ENCODE measurements at places on chromosomes 3 and 15.

DNA sequence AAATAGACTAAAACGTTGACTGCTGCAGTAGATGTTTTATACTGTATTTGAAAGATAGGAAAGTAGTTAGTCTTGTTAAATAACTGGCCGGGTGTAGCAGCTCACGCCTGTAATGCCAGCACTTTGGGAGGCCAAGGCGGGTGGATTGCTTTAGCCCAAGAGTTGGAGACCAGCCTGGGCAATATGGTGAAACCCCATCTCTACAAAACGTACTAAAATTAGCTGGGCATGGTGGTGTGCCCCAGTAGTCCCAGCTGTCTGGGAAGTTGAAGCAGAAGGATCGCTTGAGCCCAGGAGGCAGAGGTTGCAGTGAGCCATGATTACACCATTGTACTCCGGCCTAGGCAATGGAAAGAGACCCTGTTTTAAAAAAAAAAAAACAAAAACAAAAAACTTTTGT is 60.5 kb upstream of the ULK4 start:
- DNase-seq: no peak

GRCh38 chr15:83776986-83777385 is 123.1 kb downstream of the ADAMTSL3 start:
- no peak for DNase-seq

GRCh38 chr3:32414522-32415202 is 23.0 kb downstream of the CMTM7 start:
- DNase-seq: no peak

- DNase-seq: no peak
Measured at GRCh38 chr15:65328506-65329287, 24.2 kb downstream of the RNU5B-1 start.

GRCh38 chr3:140499114-140499757 is 178.6 kb upstream of the TRIM42 start:
- DNase-seq: no peak

DNA sequence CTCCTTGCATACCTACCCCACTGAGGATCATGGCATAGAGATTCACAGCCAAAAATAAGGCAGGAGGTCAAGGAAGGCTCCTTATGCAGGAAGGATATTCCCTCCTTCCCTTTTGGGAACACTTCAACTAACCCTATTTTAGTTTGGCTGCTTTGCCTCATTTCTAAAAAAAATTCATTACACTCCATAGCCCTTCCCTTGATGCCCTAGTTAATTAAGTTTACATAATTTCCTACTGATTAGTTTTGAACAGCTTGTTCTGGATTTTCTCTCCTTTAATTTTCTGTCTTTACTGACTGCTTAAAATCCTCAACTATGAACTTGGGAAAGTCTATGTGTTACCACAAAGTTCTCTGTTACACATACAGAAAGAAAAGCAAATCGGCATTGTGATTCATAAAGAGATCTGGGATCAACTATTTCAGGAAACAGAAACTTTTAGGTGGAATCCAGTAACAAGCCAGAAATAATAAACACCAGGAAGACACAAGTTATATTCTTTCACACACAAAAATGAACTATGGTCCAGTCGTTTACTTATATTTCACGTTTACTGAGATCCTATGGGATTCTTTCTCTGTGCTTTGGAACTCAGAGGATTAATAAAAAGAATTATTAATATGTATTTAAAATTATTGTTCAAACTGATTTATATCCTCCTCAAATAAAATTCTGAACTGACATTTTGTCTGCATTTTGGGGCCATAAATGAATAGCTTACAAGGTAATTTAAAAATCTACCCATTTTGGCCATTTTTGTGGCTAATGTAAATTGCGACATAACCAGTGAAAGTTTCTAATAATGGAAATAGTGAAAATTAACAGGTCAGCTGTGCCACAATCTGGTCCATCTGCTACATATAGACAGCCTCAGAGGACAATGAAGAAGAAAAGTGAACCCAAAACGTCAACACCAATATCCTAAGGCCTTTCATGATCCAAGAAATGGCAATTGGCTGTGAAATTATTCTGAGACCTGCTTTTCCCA is 113.8 kb downstream of the FRMD5 start:
- DNase-seq: no peak

DNA sequence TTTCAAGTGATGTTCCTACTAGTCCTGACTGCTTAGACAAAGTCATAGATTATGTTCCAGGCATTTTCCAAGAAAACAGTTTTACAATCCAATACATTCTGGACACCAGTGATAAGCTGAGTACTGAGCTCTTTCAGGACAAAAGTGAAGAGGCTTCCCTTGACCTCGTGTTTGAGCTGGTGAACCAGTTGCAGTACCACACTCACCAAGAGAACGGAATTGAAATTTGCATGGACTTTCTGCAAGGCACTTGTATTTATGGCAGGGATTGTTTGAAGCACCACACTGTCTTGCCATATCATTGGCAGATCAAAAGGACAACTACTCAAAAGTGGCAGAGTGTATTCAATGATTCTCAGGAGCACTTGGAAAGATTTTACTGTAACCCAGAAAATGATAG is 3.8 kb downstream of the TIPARP start:
- DNase-seq: no peak

- DNase-seq: no peak
Measured at GRCh38 chr3:123791898-123792297, 92.2 kb downstream of the MYLK start.

- DNase-seq: no peak
Measured at GRCh38 chr3:97353176-97353575, 411.4 kb upstream of the ARL6 start.

DNA sequence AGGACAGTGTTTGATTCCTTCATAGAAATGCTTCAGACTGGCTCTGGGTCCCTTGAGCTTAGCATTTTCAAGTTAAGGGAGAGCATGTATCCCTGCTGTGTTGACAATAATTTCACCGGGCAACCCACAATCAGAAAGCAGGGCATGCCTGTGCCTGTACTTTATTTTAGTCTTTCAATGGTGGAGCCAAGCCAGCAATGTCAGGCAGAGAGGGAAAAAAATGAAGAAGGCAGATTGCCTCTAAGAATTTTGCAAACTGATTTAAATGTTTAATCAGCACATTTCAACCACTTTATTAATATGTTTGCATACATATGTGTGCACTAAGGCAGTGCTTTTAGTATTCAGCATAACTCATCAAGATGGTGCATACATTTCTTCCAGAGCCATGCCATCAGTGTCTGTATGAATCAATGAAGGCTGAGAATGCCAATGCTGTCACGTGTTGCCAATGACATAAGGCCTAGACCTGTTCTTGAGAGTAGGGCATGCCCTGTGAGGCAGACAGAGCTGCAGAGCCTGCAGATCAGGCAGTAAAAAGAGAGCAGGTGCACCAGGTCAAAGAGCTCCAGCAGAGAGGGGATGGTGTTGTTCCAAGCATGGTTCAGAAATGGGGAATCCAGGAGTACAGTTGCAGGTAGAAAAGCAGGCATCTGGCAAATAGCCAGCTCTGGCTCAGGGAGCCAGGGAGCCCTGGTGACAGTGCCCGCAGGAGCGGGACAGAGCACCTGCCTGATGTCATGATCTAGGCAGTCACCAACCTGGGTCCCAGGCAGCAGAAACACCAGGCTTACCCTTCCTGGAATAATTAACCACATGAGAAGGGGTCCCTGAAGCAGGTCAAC is 508.5 kb downstream of the GABRG3 start:
- no peak for DNase-seq

DNA sequence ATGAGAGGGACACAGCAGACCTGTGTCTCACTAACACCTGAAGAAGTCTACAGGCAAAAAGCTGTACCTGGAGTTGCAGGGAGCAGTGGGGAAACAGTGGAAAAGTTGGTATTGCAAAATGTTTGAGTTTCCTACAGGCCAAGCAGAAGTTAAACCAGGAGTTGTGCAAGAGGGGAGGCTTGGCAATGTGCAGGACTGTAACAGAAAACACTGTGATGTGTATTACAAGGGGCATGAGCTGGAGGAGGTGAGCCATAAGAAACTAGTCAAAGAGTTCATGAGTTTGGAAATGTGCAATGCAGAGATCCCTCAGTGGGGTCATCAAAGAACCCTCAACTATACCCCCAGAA is 47.1 kb upstream of the SERPINI2 start:
- no peak for DNase-seq

DNA sequence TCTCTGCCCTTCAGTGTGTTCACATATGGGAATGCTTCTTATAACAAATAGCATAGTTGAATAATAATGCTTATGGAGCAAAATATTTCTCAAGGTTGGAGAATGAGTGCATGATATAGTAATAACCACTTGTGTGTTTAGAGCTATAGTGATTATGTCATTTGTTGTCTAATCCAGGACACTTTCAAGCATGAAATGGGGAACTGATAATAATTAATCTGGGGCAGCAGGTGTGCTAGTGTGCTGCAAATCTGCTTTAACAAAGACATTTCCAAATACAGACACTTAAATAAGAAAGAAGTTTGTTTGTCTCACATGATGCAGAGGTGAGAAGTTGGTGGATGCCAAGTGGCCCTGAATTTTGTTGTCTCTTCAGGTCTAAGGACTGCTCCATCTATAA is 579.3 kb upstream of the GRM7 start:
- DNase-seq: no peak

- no peak for DNase-seq
Measured at GRCh38 chr15:62758126-62758951, 284.2 kb upstream of the TPM1 start.

GRCh38 chr3:60017631-60018030 is 967.8 kb upstream of the CFAP20DC start:
- DNase-seq: no peak

DNA sequence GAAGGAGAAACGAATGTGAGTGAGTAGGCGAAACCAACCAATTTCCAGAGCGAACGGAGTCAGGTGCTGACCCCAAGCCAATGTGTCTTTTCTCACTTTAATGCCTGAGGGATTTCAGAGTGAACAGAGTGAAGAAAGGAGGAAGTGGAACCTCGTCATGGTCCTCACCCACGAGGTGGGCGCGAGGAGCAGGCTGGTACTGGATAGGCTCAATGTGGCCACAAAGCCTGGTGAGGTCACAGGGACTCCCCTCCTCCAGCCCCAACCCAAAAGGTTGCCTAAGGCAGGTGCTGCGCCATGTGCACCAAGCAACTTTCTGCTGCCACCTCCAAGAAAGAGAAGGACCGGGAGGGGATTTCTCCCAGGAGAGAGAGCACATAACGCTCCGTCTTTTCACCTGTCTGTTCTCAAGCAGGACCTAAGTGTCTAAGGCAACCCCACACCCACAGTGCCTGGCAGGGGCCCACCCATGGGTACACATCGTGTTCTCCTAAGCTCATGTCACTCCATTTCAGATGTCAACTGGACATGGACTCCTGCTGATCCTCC is 3.8 kb downstream of the NRROS start:
- DNase-seq: no peak

GRCh38 chr3:114741066-114741465 is 406.0 kb downstream of the ZBTB20 start:
- no peak for DNase-seq

DNA sequence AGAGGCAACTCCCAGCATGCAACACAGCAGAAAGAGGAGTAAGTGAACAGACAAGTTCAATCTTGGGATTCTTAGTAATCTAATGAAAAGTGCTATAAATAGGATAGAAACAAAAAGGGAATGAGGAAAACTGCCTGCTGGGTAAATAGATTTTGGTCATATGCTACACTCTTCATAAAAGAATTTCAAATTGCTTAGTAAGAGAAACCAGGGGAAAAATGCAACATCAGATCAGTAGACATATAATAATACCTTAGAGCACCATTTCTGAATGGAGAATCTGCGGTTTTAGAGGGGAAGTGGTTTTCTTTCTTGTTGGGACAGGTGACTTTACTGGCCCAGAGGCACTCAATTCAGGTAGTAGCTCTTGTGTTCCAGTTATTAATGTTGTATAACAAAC is 13.4 kb upstream of the TBC1D5 start:
- no peak for DNase-seq

GRCh38 chr15:77295446-77295845 is 124.5 kb downstream of the PEAK1 start:
- no peak for DNase-seq

DNA sequence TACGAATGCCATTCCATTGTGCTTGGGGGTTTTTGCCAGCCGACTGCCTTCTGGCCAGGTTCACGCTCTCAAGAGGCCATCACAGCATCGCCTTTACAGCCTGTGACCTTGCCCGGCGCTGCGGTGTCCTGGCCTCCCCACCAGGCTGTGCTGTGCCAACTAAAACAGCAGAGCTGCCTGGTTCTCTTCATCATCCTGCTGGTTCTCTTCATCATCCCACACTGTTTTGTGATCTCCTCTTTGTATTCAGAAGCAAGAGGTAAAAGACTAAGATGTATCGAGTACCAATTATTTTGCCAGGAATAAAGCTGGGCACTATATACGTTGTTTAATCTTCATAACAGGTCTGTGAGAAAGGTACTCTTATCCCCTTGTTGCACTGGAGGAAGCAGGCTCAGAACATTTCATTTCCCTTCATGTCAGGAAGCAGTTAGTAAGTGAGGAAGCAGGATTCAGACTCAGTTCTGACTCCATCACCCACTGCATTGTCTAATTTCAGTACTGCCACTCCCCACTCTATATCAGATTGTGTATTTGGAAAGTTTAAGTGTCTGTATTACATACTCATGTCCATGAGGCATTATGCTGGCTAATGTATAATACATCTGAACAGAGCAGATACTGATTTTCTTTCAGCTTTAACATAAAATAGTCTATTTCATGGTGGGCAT is 92.7 kb downstream of the LRRC28 start:
- no peak for DNase-seq

- DNase-seq: no peak
Measured at GRCh38 chr15:86392874-86393273, 313.2 kb downstream of the AGBL1 start.

DNA sequence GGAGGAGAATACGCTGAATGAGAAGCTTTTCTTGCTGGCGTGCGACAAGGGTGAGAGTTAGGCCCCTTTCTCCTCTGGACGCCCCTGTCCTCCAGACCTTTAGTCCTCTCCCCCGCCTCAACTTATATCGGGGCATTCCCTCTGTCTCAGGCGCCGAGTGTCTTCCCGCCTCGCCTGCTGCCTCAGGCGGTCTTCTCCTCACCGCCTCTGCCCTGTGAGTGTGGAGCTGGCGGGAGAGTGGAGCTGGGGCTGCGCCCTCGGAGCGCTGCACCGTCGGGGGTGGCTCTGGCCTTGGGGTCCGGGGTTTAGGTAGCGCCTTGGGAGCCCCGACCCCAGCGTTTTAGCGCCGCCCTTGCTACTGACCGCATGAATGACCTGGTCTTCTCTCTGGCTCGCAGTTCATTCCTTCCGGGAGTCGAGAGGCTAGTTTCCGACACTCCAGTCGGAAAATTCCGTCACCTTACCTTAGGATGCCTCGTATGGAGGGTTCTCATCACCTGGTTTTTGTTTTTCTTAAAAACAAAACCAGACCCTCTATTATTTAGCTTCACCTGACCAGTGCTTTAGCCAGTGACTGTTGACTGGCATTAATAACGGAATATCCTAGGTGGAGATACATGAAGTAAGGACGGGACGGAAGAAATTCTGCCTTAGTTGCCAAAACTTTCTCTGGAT is 985 bp downstream of the TRPC1 start:
- DNase-seq: no peak

GRCh38 chr3:141644931-141645330 is 93.2 kb upstream of the RNF7 start:
- DNase-seq: peak; percentile 69

- no peak for DNase-seq
Measured at GRCh38 chr15:78808550-78808949, 2.7 kb downstream of the ADAMTS7 start.

- DNase-seq: no peak
Measured at GRCh38 chr15:33194237-33194636, 277 bp downstream of the FMN1 start.
